ENCODE measurements at places on chromosomes 2 and 18. TPM values are rescaled to one million over a fixed set of nuclear protein-coding genes. Genes with fewer than 3 reads are reported as not detected.

DNA sequence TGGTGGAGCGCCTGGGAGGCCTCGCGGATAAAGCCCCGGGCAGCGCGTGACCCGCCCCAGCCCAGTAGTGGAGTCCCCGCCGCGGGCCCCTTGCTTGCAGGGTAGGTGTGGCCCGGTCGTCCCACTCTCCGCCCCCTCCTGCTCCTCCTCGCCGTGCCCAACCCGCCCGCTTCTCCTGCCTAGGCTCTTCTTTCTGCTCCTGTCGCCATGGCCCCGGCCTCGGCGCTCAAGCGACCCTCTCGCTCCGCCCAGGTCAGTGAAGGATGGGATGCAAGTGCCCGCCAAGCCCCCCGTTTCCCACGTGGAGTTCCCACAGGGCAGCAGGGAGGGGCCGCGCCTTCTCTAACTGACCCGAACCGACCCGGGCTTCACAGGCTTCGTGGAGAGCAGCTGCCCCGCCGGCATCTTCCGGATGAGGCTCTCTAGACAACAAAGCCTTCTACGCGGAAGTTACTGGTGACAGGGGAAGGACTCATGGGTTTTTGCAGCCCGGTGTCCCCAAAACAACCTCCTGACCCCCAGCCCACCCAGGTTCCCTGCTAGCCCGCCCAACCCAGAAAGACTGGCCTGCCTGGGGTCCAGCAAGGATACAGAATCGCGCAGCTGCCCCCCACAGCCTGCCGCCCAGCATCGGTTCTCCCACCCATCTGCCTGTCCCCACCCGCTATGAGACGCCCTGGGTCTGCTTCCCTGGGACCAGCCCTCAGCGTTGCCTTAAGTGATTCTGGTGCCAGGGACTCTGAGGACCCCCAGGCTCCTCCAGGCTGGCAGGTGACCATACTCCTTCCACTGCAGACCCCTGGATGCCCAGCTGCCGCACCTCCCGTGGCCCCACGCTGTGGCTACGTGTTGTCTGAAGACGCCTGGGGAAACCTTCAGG, 32.8 kb downstream of the TTC32 start:
- DNase-seq = no peak

DNA sequence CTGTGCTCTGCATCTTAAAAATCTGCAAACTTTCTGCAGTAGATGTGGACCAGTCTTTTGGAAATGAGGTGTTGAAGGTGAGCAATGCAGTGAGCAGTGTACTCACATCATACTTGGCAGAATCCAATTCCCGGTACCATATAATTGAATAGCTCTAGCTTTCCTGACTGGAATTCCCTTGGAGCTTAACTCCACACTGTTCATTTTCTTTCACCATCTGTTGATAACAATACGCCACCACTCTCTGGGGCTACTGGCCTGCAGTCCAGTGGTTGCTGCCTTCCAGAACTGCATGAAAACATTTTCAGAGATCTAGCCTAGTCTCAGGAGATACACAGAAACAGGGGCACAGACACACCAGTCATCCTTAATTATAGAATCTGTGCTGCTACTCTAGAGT, 820.0 kb upstream of the NXPH2 start:
- DNase-seq = no peak

DNA sequence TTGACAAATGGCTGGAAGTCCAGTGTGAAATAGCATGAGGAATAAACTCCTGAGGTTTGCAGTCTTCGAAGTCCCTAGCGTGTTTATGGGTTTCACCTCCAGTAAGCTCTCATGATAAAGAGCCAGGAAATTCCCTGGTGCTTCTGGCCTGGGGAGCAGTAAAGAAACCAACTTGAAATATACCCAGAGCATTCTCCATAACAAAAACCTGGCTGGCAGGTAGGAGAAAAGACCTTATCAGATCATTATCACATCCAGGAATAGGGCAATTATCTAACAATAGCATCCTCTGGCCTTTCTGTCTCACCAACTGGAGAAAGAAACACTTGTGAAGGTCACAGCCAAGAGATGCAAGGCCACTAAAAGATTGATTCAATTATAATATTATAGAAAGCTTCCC, 513.6 kb upstream of the LRRTM4 start:
- no peak for DNase-seq

Gene ANKRD36
- total RNA-seq = 14.6 TPM

DNA sequence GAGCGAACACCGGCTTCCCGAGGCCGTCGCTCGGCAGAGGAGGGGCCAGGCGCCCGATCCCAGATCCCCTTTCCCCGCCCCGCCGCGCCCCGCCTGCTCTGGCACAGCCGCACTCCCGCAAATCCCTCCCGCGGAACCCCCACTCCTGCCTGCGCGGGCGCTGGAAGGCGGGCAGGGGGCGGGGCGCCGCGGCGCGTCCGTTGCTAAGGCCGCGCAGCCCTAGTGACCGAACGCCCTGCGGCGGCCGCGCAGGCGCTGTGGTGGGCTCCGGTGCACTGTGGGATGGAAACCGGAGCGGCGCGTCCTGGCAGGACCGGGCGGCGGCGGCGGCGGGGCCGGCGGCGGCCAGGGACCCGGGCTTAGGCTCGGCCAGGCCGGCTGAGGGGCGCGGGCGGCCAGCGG, at the start of gene TRAF3IP1:
TRAF3IP1 (plus strand) TSS at position 273 of the 402 bp plus-strand sequence. CDS start 145 bp downstream, outside the sequence.
- DNase-seq = peak; percentile 96

Gene CENPA
- not detected for total RNA-seq

Gene EN1
- total RNA-seq = not detected

DNA sequence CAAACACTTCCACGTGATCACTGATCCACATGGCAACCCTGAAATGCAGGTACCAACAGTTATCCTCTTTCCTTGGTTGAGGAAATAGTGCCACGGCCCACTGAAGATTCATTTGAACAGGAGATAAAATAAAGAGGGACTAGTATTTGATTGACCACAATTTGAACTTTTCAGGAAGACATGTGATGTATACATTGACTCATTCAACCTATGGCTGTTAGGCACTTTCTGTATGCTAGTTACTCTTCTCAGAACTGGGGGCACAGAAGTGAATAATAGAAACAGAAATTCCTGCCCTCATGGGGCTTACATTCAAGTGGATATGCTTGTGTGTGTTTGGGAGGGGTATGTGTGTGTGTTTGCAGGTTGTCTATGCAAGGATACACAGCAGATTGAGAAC, 199.6 kb downstream of the PRKCE start:
- no peak for DNase-seq

- no peak for DNase-seq
These were observed 268.4 kb upstream of the THSD7B start for GRCh38 chr2:136496966-136497365.

Gene TXNDC2
- total RNA-seq = 0.26 TPM

Gene NTSR2
- not detected for total RNA-seq

DNA sequence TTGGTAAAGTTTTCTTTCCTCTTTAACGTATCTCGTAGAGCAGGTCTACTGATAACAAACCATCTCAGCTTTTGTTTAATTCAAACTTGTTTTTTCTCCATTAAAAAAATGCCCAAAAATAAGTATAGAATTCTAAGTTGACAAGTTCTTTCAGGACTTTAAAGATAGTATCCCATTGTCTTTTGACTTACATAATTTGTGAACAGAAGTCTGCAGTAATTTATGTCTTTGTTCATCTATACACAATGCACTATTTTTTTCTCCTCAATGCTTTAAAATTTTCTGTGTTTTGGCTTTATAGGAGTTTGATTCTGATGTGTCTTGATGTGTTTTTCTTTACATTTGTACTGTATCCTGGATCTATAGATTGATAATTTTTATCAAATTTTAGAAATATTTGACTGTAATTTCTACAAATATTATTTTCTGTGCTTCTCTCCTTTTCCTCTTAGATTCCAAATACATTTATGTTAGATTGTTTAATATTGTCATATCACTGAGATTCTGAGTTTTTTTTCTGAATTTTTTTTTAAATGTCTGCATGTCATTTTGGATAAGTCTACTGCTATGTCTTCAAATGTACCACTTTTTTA, 143.3 kb downstream of the FTCDNL1 start:
- no peak for DNase-seq

Gene LCT
- total RNA-seq = not detected

Gene TDRD15
- total RNA-seq = not detected

DNA sequence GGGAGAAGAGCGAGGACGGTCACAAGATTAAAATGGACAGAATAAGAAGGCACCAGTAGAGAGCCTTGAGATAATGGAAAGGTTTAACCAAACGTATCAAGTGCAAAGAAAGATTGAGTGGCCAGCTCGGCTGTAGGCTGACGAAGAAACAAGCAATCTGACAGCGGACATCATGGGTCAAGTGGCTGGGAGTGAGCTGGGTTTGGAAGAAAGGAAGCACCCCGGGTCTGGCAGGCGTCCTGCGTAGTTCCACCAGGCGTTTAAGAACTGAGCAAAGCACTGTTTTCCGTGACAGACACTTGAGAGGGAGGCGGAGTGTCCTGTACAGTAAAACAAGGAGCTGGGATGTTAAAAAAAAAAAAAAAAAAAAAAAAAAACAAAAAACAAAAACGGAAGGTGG, 27.1 kb downstream of the DAPL1 start:
- no peak for DNase-seq

Gene CFAP65
- not detected for total RNA-seq

Data from esophagus muscularis mucosa (tissue), 4 donors.